Stimulated activated CD4-positive, alpha-beta T cell treated with anti-CD3 and anti-CD28 coated beads, TNF-alpha, amount 100 ng/mL, for 24 hours (primary cell): ENCODE measurements at places on chromosomes 7 and 10.

GRCh38 chr10:36621346-36621745 is 504.1 kb upstream of the ANKRD30A start:
- no peak for DNase-seq

DNA sequence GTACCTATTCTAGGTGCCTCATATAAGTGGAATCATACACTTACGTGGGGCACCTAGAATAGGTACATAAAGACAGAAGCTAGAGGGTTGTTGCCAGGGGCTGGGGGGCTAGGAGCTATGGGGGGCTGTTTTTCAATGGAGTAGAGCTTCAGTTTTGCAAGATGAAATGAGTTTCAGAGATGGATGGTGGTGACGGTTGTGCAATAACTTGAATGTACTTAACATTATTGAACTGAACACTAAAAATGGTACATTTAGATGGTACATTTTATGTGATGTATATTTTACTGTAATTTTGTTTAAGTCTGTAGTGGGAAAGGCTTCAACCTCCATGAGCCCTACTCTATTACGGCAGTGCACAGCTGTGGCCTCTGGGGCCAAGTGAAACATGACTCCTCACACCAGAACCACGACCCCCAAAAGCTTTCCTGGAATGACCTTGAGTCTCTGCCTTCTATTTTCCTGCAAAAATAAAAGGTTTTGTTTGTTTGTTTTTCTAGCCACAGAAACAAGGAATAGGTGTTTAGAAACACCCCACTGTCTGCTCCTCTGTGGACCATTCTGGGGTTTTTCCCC is 147.3 kb upstream of the PLXNA4 start:
- DNase-seq, result no peak

- DNase-seq, result peak; percentile 66
Observed at GRCh38 chr10:118720685-118721538, 33.9 kb downstream of the CACUL1 start.

GRCh38 chr7:151439855-151440798 is at the start of gene CRYGN:
TSS of gene CRYGN (minus strand) at chr7:151440141. CDS start at chr7:151439917, 224 bp downstream.
- no peak for DNase-seq

GRCh38 chr7:67251986-67252558 is 255.4 kb downstream of the TYW1 start:
- DNase-seq, result no peak

- no peak for DNase-seq
Observed at GRCh38 chr7:148893071-148893470, 9.0 kb upstream of the EZH2 start.

DNA sequence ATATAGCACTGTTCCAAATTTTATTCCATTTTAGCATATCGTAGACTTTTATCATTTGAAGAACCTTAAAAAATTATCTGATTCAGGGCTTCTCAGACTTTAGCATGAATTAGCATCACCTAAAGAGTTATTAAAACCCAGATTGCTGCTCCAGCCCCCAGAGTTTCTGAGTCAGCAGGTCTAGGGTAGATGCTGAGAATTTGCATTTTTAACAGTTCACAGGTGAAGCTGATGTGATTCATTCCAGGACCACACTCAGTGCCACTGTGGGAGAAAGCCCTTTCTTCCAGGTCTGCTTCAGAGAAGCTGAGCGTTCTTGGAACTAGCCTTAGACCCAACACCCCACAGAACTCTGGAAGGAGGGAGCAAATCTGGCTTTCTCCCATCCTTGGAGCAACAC is 174.1 kb upstream of the YAE1 start:
- no peak for DNase-seq

GRCh38 chr7:42914009-42914408 is 2.1 kb upstream of the C7orf25 start:
- DNase-seq, result no peak

DNA sequence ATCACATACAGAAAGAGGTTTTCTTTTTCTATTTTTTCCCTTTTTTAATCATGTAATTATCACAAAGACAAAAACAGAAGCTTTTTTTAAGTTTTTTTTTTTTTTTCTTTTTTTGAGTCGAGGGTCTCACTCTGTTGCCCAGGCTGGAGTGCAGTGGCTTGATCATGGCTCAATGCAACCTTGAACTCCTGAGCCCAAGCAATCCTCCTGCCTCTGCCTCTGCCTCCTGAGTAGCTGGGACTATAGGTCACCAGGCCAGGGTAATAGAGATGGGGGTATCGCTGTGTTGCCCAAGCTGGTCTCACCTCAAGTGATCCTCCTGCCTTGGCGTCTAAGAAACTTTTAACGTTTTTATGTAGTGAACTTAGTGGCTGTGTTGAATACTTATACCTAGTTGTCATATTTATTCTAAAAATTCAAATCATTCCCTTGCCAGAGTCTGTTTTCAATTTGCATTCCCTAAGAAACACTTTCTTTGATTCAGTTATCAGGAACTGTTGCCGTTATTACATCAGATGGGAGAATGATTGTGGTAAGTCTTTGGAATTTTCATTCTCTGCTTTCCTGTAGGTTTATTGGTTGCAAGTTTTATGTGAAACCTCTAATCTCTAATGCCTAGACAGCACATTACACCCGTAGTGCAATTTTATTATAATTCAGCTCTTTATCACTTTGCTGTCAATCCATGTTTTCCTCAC is 1.3 kb downstream of the LSM8 start:
- DNase-seq, result no peak

DNA sequence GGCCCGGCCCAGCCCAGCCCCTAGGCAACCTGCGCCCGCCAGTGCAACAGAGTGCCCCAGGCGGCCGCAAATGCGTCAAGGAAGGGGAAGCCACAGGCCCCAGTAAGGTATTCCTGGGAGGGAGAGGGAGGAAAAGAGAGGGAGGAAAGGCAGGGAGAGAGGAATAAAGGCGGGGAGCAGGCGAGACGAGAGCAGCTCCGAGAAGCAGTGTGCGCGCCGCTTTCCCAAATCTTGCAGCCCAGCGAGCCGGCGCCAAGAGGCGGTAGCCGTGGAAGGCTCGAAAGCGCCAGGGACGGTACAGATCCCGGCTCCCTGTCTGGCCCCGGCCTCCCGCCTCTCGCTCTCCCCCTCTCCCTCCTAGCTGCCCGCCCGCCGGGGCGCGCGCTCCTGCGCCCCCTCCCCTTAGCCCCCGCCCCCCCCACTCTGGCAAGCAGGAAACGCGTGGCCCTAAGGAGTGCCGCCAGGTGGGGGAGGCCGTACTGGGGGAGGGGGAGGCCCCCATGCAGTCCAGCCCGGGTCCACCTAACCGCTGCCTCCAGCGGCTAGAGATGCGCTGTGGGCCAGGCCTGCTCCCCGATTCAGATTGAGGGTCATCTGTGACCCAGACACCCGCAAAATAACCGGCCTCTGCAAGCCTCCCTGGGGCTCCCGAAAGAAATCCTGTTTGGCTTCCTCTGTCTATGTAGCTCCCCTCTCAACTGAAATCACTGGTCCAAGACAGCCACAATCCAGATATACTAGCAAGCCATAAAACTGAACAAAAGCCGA is 4.3 kb downstream of the HOXA10 start:
- no peak for DNase-seq

DNA sequence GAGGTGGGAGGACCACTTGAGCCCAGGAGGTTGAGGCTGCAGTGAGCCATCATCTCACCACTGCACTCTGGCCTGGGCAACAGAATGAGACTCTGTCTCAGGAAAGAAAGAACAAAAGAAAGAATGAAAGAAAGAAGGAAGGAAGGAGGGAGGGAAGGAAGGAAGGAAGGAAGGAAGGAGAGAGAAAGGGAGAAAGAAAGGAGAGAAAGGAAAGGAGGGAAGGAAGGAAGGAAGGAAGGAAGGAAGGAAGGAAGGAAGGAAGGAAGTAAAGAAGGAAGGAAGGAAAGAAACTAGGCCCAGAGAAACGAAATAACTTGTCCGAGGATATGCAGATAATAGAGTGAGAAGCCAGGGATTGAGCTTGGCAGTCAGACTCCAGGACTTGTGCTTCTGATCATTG is 102.1 kb downstream of the SKIDA1 start:
- DNase-seq, result no peak

DNA sequence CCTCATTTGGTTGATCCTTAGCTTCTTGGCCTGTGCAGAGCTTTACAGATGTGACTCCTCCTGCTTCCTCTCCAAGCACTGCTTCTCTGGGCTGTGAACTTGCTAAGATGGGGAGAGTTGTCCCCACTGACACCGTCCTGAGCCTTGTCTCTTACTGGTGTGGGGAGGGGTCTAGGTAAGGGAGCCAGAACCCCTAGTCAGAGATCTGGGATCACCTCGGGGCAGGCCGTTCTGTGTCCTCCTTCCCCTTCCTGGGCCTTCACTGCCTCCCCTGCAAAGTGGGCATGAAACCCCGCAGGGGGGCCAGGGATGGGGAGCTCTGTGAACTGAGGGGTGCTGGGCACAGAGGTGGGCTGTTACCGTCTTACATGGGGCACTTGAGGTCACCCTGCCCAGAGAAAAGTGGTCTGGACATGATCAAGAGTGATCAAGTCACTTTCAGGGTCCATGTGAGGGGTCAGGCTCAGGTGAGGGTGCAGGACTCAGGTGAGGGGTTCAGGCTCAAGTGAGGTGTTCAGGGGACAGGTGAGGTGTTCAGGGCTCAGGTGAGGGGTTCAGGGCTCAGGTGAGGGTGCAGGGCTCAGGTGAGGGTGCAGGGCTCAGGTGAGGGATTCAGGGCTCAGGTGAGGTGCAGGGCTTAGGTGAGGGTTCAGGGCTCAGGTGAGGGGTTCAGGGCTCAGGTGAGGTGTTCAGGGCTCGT is 86.2 kb downstream of the ADCY1 start:
- DNase-seq, result no peak

- no peak for DNase-seq
Observed at GRCh38 chr10:3782451-3783315, 2.3 kb downstream of the KLF6 start.

GRCh38 chr7:40899151-40899550 is 764.3 kb downstream of the SUGCT start:
- no peak for DNase-seq

- DNase-seq, result no peak
Observed at GRCh38 chr10:44387853-44388251, 3.0 kb upstream of the CXCL12 start.

GRCh38 chr7:67644151-67644550 is 647.5 kb downstream of the TYW1 start:
- DNase-seq, result no peak

GRCh38 chr7:23117841-23118240 is 12.3 kb downstream of the KLHL7 start:
- DNase-seq, result no peak

- no peak for DNase-seq
Observed at GRCh38 chr10:95405655-95406054, 114.9 kb upstream of the PDLIM1 start.

- no peak for DNase-seq
Observed at GRCh38 chr7:99131290-99131689, 12.6 kb downstream of the SMURF1 start.

GRCh38 chr10:122139627-122140170 is 131.4 kb upstream of the BTBD16 start:
- no peak for DNase-seq

GRCh38 chr10:13994932-13995331 is 335.8 kb downstream of the FRMD4A start:
- DNase-seq, result no peak

- DNase-seq, result no peak
Observed at GRCh38 chr7:112138325-112138852, 67.8 kb downstream of the DOCK4 start.

- DNase-seq, result no peak
Observed at GRCh38 chr7:32298408-32299132, 191.6 kb downstream of the LSM5 start.

- peak; percentile 33 for DNase-seq
Observed at GRCh38 chr10:135132-135600, at the start of gene ZMYND11. TSS of gene ZMYND11 (plus strand) at chr10:135455. CDS start at chr10:180013, 44,558 bp downstream.

GRCh38 chr7:112431803-112432202 is 18.5 kb upstream of the IFRD1 start:
- DNase-seq, result no peak

GRCh38 chr10:67072654-67073053 is 146.8 kb downstream of the LRRTM3 start:
- no peak for DNase-seq

GRCh38 chr7:134449680-134450079 is 9.2 kb downstream of the AKR1B1 start:
- no peak for DNase-seq

GRCh38 chr10:103758294-103758681 is 97.1 kb downstream of the SH3PXD2A start:
- no peak for DNase-seq

DNA sequence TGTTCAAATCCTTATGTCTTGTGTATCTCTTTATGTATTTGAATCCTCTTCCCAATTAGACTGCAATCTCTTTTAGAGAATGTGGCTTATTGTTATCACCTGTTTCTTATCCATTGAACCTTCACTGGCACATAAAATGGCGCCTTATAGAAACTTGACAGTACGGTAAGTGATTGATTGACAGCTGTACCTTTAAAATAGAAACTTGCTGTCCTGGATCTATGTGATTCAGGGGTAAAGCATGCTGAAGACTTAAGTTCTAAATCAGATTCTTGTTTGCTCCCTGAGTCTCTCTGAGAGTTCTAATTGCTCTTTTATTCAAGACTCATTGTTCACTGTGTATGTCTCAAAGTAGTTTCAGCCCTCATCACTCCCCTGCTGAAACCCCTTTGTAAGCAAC is 91.3 kb downstream of the CACNB2 start:
- DNase-seq, result no peak
